Vagina (tissue), 2 donors: ENCODE measurements at places on chromosomes 16 and 17.

DNA sequence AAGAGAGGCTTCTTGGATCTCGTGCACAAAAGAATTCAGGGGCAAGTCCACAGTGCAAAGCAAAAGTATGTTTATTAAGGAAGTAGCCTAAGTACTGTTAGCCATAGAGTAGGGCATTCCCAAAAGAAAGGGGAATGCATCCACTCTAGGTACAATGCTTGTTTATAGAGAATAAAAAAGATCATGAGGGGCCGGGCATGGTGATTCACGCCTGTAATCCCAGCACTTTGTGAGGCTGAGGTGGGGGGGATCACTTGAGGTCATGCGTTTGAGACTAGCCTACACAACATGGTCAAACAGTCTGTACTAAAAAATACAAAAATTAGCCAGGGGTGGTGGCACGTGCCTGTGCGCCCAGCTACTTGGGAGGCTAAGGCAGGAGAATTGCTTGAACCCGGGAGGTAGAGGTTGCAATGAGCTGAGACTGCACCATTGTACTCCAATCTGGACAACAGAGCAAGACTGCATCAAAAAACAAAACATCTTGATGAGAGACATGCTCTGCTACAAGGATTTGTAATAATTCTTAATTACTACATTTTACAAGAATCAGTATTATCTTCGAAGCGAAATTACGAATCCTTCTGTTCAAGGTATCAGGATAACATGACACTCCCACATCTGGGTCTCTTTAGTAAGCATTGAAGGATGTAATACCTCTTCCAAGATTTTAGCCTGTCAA, 191.6 kb downstream of the CPPED1 start:
- peak; percentile 46 for DNase-seq

GRCh38 chr16:54073356-54073755, 213.2 kb downstream of the IRX3 start:
- DNase-seq = no peak

DNA sequence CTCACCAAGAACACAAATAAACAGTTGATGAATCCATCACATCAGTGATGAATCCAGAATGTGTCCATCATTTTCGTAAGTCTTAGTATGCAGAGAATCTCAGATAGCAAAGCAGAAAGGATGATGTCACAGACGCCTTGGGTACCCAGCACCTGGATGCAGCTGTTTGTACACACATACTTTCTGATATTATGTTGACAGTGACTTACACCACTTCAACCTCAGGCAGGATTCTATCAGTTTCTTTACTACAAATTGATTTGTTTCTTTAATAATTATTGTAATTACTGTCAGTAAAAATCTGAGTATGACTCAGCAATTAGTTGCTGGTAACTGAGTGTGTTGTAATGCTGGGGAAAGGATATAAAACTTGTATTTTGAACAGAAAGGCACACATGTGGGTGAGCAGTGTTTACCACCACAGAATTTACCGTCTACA, 159.8 kb downstream of the RPTOR start:
- no peak for DNase-seq

DNA sequence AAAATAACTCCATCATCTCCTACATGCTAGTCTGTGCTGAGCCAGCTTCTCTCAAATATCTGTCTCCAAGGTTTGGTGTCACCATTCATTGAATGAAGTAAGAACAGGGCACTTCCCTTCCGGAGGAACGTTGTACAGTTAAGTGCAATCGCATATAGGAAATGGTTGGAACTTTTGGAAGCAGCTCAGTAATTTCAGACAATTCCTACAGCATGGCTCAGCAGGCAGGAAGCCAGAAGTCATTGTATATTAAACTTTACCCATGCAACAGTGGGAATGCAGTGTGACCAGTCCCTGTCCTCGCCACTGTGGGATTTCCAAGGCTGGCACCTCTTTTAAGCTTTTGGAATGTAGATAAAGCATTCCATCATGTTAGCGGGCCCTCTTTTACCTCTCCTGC, 51.1 kb upstream of the MYH2 start:
- no peak for DNase-seq

DNA sequence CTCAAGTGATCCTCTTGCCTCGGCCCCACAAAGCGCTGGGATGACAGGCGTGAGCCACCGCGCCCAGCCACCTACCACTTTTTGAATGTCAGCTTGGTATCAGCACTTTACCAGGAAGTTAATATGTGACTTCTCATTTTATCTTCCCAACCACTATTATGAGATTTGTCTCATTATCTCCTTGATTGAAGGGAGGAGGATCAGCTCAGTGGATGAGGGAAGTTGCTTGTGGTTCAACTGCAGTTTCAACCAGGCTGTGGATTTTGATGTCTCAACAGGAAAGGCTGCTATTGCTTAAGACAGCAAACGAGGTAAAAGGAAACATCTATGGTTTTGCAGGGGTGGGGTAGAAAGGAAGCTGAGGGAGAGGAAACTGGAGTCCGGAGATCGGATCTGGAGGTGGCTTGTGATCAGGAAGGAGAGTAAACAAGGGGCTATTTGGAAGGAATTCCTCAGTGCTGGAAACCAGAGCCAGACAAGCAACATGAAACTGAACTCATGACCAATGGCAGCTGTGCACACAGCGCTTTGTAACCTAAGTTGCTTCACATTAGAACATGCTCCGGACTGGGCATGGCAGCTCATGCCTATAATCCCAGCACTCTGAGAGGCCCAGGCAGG, 180.5 kb downstream of the VPS53 start:
- DNase-seq = no peak

- no peak for DNase-seq
These were observed 27.7 kb downstream of the CNTROB start for GRCh38 chr17:7959503-7960253.

DNA sequence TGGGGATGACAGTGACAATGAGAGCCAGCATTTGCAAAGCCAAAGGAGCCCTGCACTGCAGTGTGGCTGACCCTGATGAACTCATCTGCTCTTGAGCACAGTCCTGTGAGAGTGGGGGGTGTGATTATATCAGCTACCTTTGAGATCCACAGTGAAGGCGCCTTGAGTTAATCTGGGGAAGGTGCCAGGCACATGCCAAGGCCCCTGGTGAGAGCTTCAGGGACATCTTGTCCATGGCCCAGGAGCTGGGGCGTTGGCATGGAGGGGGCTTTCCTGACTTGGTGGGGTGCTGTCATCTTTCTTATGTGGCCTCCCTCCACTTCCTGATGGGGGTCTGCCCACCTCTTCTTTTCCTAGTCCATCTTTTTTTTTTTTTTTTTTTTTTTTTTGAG, 86.5 kb downstream of the SNX29 start:
- no peak for DNase-seq
